Nucleus accumbens (tissue), 56 donors: ENCODE measurements at places on chromosomes 12 and 14.

GRCh38 chr12:96427269-96427729, 27.1 kb upstream of the CDK17 start:
- DNase-seq = no peak

DNA sequence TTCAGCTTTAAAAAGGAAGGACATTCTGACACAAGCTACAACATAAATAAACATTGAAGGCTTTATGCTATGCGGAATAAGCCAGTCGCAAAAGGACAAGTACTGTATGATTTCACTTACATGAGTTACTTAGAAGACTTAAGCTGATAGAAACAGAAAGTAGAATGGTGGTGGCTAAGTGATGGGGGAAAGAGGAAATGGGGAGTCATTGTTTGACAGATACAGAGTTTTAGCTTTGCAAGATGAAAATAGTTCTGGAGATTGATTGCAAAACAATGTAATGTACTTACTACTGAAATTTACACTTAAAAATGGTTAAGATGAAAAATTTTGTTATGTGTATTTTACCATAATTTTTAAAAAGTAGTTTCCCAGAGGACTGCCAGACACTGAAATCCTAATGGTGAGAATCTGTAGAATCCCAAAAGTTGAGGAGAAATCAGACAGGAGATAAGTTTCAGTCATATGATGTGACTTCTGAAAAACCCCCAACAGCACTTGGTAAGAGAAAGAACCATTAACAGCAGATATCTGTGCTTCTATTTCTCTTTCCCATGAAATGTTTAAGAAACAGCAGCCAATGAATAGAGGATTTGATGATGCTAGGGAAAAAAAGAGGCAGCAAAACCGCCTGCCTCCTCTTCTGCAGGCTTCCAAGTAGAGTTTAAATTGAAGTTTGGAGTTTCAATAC, 16.6 kb upstream of the CLEC2A start:
- no peak for DNase-seq

DNA sequence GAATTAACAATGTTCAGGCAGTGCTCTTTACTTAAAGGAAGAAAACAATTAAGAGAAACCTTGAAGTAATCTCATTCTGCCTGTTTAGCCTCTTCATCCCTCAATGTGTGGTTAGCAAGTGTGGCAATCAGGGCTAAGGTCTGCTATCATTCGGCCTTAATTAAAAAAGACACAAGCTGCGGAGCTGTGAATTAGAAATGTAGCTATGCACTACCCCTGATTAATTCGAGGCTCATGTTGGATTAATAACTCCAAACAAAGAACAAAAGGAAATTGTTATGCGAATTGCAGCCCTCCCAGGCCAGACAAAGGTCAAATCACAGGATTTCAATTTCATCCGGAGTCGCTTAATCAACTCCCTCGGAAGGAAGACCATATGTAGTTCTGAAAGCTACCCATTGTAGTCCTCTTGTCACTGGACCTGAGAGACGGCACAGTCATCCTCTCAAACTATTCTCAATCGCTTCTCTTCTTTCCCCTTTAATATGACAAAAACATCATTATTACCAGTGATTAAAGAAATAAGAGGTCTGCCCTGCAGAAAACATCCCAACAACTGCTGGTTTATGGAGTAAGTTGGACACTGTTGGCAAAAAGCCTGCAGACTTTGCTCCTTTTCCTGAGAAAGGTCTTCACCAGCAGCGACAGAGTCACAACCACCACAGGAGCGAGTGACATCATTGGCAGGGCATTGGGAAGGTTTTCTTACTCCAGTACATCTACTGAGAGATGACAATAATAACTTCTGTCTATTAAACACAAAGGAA, 71.1 kb upstream of the SOX5 start:
- DNase-seq = no peak

DNA sequence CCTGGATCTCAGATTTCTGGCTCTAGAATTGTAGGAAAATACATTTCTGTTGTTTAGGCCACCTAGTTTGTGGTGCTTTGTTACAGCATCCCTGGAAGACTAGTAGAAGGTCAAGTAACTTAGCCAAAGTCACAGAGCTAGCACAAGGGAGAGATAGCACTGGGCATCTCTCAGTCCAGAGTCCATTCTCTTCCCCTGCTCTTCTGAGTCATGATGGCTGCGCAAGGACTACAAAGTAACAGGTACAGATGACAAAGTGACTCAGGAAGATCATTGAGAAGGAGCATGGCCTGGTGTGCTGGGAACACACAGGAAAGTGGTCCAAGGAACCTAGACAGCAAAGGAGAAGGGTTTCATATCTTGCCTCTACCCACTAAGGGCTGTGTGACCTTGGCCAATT, 19.3 kb downstream of the SLC17A8 start:
- DNase-seq = no peak

GRCh38 chr12:90808568-90808967, 146.4 kb downstream of the CCER1 start:
- DNase-seq = no peak

GRCh38 chr12:110698171-110698902, 9.4 kb upstream of the HVCN1 start:
- DNase-seq = peak; percentile 33

DNA sequence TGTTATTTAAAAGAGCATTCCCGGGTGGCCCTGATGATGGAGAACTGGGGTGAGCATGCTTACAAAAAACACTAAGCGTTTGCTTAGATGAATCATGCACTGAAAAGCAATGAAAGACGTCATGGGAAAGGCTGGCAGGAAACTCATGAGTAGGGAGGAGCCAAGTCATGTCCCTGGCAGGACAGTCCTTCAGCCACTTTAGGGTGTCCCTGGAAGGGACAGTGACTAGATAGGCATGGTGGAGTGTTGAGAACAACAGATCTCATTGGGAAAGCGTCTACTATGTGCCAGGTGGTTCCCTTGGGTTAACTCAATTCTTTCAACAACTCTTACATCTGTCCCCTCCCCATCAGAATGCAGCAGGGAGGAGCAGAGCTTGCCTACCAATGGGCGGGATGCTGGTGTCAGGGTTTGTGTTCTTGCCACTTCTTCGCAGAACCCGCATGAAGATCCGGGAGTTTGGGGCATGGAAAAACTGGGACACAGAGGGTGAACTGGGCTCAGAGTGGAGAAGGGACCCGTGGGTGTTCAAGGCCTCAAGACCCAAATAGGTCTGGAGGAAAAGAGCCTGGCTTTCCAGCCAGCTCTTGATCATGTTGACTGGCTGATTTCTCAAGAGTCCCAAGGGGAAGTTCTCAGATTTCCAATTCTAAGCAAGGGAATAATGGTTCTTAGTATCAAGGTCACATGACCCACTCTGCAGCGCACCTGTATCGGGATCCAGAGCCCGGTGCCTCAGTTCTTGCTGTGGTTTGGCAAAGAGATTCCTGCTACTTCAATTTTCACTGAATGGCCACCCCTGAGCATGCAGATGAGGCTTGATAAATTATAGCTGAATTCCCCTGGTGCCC, 653.9 kb upstream of the TBX3 start:
- no peak for DNase-seq

DNA sequence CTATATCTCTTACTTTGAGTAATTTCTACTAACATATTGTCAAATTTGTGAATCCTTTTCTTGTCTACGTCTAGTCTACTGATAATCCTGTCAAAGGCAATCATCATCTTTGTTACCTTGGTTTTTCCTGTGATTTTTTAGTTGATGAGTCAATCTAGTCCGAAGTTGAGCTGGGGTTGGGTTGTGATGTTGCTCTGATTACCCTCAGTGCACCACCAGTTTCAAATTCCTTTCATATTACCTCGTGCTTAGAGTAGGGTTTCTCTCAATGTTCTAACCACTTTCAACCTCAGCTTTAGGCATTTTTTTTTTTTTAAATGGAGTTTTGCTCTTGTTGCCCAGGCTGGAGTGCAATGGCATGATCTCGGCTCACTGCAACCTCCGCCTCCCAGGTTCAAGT, 186.8 kb downstream of the BTG1 start:
- no peak for DNase-seq
